ENCODE measurements at places on chromosomes 3 and 15. TPM values are rescaled to one million over a fixed set of nuclear protein-coding genes. Genes with fewer than 3 reads are reported as not detected.

- H3K4me1 ChIP-seq: peaks cover 11% of the 10 kb centered on the region
- no peaks in the 10 kb centered on the region for H3K27me3 ChIP-seq
- no peaks in the 10 kb centered on the region for H3K36me3 ChIP-seq
These were observed 199.4 kb downstream of the SATB1 start for GRCh38 chr3:18225709-18226108.

- peak overlapping the region; percentile 92 for H3K4me3 ChIP-seq
- H3K36me3 ChIP-seq: peaks cover 54% of the 10 kb centered on the region
- H3K27me3 ChIP-seq: no peaks in the 10 kb centered on the region
- DNase-seq: peak; percentile 56
These were observed 6.3 kb downstream of the BHLHE40 start for GRCh38 chr3:4985330-4986174.

DNA sequence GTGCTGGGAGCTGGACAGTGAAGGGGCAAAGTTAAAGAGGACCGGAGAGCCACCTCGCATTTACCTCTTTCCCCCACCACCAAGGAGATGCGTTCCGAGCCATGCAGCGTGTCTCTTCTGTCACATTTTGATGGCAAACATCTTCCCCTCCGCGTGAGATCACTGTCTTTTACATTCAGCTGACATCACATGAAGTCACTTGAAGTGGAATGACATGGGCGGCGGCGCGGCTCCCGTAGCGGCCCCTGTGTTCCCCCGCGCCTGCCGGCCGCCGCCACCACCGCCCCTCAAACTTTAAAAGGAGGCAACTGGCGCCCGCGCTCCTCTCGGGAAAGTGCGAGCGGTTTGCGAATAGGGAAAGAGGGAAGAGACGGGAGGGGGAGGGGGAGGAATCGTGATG is at the start of gene FEZF2:
FEZF2 (minus strand) TSS at position 336 of the 400 bp plus-strand sequence. CDS start 682 bp downstream, outside the sequence.
- H3K27me3 ChIP-seq: peaks cover 88% of the 10 kb centered on the region
- H3K27ac ChIP-seq: no peak within 1 kb of the TSS
- H3K4me3 ChIP-seq: no peak within 1 kb of the TSS
- DNase-seq: no peak
- H3K36me3 ChIP-seq: peaks cover 1% of the 10 kb centered on the region

GRCh38 chr3:185058796-185059195 is 94.1 kb downstream of the C3orf70 start:
- H3K4me1 ChIP-seq: no peaks in the 10 kb centered on the region
- peaks cover 2% of the 10 kb centered on the region for H3K27me3 ChIP-seq
- no peak for DNase-seq
- peaks cover 18% of the 10 kb centered on the region for H3K36me3 ChIP-seq

GRCh38 chr3:17931131-17931530 is 188.7 kb upstream of the TBC1D5 start:
- DNase-seq: no peak
- H3K27ac ChIP-seq: no peak overlapping the region
- no peaks in the 10 kb centered on the region for H3K4me1 ChIP-seq
- H3K4me3 ChIP-seq: no peak overlapping the region

DNA sequence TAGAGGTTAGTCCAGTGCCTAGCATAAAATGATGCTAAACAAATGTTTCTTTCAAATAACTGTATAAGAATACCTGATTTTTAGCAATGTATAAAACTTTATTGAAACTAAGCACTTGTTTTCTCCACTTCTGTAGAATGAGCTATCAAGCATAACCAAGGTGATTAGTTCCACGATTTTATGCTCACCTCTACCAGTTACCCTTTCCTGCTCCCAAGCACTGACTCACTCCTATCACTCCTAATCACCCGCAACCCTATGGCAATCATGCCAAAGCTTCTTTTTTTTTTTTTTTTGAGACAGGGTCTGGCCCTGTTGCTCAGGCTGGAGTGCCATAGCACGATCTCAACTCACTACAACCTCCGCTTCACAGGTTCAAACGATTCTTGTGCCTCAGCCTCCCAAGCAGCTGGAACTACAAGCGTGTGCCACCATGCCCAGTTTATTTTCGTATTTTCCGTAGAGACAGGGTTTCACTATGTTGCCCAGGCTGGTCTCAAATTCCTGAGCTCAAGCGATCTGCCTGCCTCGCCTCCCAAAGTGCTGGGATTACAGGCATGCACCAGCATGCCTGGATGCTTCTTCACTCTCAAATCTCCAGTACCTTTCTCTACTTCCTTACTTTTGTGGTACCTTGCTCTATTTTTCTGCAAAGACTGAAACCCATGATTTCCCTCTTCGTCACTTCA is 3.9 kb downstream of the HSPBAP1 start:
- DNase-seq: no peak
- H3K27me3 ChIP-seq: no peaks in the 10 kb centered on the region
- H3K27ac ChIP-seq: no peak overlapping the region
- peaks cover 29% of the 10 kb centered on the region for H3K4me1 ChIP-seq

DNA sequence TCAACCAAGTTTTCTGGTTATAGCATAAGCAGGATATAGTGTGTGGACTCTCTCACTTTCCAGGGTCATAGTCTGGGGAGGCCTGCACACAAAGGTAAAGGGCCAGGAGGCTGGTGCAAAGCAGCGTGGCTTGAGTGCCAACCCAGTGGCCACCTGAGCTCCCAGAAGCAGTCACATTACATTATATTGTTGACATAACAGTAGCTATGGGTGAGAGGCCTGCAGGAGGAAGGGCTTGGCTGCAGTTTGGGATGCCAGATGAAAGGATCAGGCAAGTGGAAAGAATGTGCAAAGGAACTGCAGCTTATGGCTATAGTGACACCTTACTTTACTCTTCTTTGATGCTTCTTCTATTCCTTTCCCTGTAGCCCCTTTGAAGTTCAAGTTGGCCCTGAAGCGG is 96.5 kb downstream of the FLNB start:
- H3K36me3 ChIP-seq: peaks cover 30% of the 10 kb centered on the region
- no peak overlapping the region for H3K27ac ChIP-seq
- peaks cover 38% of the 10 kb centered on the region for H3K4me1 ChIP-seq
- no peak for DNase-seq
- H3K27me3 ChIP-seq: no peaks in the 10 kb centered on the region

GRCh38 chr3:142990721-142991120 is 10.6 kb upstream of the U2SURP start:
- H3K27me3 ChIP-seq: peaks cover 4% of the 10 kb centered on the region
- peaks cover 2% of the 10 kb centered on the region for H3K4me1 ChIP-seq
- no peak overlapping the region for H3K4me3 ChIP-seq
- H3K27ac ChIP-seq: no peak overlapping the region

DNA sequence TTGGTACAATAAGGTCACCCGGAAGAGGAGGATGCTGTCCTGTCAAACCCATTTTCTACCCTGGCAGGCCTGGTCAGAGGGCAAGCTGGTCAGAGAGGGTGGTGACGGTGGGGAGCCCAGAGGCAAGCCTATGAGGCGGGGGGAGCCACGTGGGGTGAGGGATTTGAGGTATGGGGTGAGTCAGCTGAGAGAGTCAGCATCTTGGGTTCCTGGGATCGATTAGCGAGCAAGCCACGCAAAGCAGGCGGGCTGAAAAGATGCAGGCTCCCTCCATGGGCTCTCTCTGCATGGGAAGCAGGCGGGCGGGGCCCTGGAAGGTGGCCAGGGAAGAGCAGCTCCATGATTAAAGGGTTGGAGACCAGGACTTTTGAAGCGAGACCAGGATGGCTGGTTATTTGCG is 48.1 kb downstream of the MAGEF1 start:
- no peak overlapping the region for H3K27ac ChIP-seq
- no peaks in the 10 kb centered on the region for H3K4me1 ChIP-seq
- H3K36me3 ChIP-seq: no peaks in the 10 kb centered on the region
- no peak overlapping the region for H3K4me3 ChIP-seq

- H3K4me1 ChIP-seq: no peaks in the 10 kb centered on the region
- H3K27me3 ChIP-seq: peaks cover 11% of the 10 kb centered on the region
- H3K4me3 ChIP-seq: no peak overlapping the region
- H3K36me3 ChIP-seq: no peaks in the 10 kb centered on the region
- DNase-seq: no peak
These were observed 97.6 kb upstream of the PSMD6 start for GRCh38 chr3:64120876-64121275.

GRCh38 chr3:188434594-188434993 is 280.6 kb downstream of the LPP start:
- DNase-seq: no peak
- H3K4me3 ChIP-seq: no peak overlapping the region
- H3K27ac ChIP-seq: no peak overlapping the region
- peaks cover 52% of the 10 kb centered on the region for H3K4me1 ChIP-seq

The PML gene
- total RNA-seq: 49.6 TPM

The CP gene
- not detected for total RNA-seq

The RGMA gene
- not detected for total RNA-seq

The OR5K2 gene
- total RNA-seq: not detected

The TIMP4 gene
- total RNA-seq: not detected

The ZNF35 gene
- total RNA-seq: 5.4 TPM

The CAMK2N2 gene
- total RNA-seq: 0.22 TPM

The CHRNA5 gene
- total RNA-seq: 2.7 TPM

The CGNL1 gene
- total RNA-seq: not detected

The C3orf49 gene
- not detected for total RNA-seq

The SGO1 gene
- total RNA-seq: 26.5 TPM

The GOLGA8M gene
- total RNA-seq: 0.99 TPM

All from activated CD8-positive, alpha-beta T cell treated with anti-CD3 and anti-CD28 coated beads for 36 hours (primary cell).